ENCODE measurements at places on chromosomes 6 and 20.

GRCh38 chr6:9690388-9690787 lies 724.5 kb downstream of the TFAP2A start:
- no peak for DNase-seq

GRCh38 chr6:133396233-133396983 lies 155.3 kb downstream of the EYA4 start:
- no peak for DNase-seq

GRCh38 chr20:32685541-32686529 lies 12.1 kb upstream of the C20orf203 start:
- DNase-seq: no peak

- DNase-seq: no peak
Observed at GRCh38 chr6:141946502-141946901, 186.2 kb upstream of the GJE1 start.

DNA sequence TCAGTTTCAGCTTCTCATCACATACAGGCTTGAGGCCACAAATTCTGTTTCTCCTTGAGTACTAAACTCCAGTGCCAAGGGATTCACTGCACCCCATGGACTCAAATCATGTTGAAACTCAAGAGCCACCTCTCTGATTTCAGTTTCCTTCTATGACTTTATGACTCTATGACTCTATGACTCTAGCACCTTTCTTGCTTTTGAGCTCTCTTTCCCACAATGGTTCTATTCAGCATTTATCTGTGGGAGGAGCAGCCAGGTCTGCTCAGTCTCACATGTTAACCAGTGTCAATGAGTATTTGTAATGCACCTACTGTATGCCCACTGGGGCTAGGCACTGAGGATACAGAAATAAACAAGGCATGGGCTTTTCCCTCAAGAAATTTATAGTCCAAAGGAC lies 14.6 kb upstream of the SLC22A2 start:
- no peak for DNase-seq
